Activated T-cell treated with anti-CD3 and anti-CD28 coated beads, Interleukin-2, amount 50 U/mL, for 1 hour (primary cell): ENCODE measurements at places on chromosomes 5 and 9.

DNA sequence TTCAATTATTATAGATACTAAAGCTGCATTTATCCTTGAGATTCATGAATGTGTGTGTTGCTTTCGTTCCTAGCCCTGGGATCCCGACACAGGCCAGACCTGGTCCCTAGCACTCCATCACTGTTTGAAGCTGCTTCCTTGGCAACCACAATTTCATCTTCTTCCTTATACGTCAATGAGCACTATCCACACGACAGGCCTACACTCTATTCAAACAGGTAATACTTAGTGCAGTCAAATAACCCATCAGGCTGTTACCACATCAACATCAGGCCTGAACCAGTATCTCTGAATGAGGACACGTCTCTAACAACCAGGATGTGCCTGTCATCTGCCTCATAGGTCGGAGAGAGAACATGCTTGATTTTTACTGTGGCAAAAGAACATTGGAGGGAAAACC lies 73.3 kb downstream of the PRKACG start:
- DNase-seq: no peak

DNA sequence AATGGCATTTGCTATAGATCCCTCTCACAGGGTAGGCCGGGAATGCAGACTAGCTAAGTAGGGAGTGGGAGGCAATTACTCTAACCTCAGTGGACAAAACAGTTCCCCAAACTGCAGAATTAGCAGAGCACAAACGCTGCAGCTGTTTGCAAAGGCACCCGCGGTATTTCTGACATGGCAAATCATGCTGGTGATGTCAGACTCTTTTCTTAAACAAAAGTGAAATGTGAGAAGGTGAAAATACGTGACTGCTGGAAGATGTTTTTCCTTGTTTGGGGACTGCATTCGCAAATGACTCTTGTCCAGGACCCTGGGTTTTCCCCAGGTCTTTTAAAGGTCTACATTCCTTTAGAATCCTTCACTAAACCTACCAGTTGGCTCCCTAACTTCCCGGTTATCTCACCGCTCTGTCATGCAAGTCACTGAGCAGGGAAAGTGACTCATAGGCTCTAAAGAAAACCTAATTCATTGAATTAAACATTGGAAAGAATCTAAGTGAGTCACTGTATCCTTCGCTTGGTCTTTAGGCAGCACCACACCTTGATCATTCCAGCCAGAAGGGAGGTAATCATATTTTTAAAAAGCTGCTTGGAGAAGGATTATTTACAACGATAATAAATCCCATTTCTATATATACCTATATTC lies 91.5 kb upstream of the DNAH5 start:
- no peak for DNase-seq

- no peak for DNase-seq
These were observed 41.9 kb downstream of the CDK7 start for GRCh38 chr5:69276422-69277174.

DNA sequence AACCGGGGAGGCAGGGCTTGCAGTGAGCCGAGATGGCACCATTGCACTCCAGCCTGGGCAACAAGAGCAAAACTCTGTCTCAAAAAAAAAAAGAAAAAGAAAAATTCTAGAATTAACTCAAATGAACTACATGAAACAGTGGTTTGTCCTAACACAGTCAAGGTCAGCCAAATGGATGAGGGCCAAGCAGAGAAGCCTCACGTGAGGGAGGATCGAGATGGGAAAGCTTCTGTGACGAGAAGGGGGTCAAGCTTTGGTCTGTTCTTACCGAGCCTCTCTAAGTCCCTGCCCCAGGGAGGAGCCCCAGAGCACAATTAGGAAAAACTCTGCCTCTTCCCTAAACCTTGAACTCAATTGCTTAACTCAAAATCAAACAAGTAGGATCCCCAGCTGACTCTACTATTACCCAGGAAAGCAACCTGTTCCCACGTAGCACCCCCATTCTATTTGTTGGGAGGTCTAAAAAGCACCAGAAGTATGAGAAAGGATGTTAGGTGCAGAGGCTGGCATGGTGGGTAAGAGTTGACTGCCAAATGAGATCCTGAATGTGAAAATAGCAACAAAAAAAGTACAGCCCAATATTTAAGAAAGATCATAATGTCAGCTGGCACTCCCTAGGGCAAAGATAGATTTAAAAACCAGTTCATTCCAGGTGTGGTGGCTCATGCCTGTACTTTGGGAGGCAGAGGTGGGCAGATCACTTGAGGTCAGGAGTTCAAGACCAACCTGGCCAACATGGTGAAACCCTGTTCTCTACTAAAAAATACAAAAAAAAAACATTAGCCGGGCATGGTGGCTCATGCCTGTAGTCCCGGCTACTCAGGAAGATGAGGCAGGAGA lies 7.2 kb downstream of the ALDH7A1 start:
- no peak for DNase-seq

GRCh38 chr5:139446956-139447779 lies 7.8 kb upstream of the DNAJC18 start:
- no peak for DNase-seq

DNA sequence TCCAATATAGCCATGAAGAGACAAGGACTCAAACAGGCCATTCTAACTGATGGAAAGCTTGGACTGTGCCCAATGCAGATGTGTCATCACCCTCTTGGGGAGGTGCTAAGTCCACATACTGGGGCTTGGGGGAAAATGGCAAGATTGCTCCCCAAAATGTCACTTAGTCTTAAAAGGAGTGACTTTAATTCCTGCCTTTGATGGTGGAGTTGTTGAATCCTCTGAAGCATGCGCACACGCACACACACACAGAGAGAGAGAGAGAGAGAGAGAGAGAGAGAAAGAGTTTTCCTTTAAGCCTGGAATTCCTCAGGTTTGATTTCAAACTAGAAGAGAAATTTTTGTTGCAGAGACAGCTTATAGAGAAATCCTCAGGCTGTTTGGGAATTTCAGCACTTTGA lies 161.9 kb upstream of the GAS1 start:
- no peak for DNase-seq

- no peak for DNase-seq
These were observed 1015.0 kb downstream of the CDH9 start for GRCh38 chr5:26023361-26023760.

- DNase-seq: no peak
These were observed 150.8 kb upstream of the RANBP3L start for GRCh38 chr5:36452424-36453006.

DNA sequence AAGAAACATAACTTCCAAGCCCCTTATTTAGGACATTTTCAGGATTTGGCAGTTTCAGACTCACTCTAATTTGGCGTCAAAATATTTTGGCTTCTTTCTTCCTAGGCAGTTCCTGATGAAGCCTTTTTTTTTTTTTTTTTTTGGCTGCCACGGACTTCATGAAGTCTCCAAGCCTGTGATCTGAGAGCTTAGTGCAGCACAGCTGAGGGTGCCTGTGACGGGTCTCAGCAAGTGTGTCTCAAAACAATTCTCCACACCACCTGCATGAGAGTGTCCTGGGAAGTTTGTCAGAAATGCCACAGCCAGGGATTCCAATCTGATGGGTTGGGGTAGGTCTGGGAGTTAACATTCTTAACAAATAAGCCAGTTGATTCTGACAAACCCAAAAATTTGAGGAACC lies 6.0 kb upstream of the ESM1 start:
- no peak for DNase-seq
